ENCODE measurements at places on chromosomes 16 and 17. TPM values are rescaled to one million over a fixed set of nuclear protein-coding genes. Genes with fewer than 3 reads are reported as not detected.

Gene CMTM2
- 0.44 TPM for total RNA-seq

GRCh38 chr16:54538276-54538675 is 251.7 kb upstream of the IRX3 start:
- DNase-seq, result no peak

Gene CDYL2
- 3.3 TPM for total RNA-seq

Gene DHRS7C
- not detected for total RNA-seq

- no peak for DNase-seq
Observed at GRCh38 chr16:17379121-17379571, 91.6 kb downstream of the XYLT1 start.

DNA sequence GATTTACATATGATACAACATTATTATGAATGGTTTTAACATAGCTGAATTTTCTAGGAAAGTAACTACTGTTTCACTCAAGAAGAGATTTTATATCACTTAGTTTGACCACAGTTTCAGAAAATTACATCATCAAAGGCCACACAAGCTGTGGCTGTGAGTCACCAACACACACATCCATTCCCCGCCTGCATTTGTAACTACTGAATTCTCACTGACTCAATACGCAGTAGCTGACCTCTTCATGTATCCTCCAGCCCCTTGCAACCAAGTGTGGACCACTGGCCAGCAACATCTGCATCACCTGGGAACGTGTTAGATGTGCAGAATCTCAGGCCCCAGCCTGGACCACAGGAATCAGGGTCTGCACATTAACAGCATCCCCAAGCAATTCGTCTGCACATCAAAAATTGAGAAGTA is 197.6 kb downstream of the XYLT1 start:
- no peak for DNase-seq

Gene TNRC6A
- total RNA-seq, result 18.5 TPM

GRCh38 chr17:56821847-56822534 is 11.7 kb downstream of the C17orf67 start:
- no peak for DNase-seq

Data from right lobe of liver (tissue), 6 donors.